T-cell (primary cell): ENCODE measurements at places on chromosomes 16 and 17.

- no peak for DNase-seq
Measured at GRCh38 chr17:55167024-55167725, 97.6 kb upstream of the HLF start.

- DNase-seq, result no peak
Measured at GRCh38 chr17:30395398-30396022, 16.8 kb downstream of the CPD start.

DNA sequence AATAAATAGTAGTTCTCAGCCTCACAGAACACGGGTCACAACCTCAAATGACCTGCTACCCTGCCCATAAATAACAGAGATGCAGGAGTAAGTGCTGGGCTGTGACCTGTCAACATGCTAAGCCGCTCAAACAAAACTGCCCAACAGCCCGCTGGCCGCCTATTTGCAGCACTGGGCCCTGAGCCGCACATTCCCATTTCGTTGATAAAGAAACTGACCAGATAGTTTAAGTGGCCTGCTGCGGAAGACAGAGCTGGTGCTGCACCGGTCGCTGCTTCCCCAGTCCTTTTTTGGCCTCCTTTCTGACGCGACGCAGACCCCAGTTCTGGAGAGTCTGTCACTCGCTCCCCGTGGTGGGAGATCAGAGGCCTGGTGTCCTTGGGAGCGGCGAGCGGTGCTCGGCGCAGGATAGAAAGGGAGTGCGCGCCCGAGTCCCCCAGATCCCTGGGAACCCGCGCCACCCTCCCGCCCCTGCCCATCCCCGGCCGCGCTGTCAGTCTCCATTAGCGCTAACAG is 349 bp upstream of the SLC6A2 start:
- DNase-seq, result no peak

DNA sequence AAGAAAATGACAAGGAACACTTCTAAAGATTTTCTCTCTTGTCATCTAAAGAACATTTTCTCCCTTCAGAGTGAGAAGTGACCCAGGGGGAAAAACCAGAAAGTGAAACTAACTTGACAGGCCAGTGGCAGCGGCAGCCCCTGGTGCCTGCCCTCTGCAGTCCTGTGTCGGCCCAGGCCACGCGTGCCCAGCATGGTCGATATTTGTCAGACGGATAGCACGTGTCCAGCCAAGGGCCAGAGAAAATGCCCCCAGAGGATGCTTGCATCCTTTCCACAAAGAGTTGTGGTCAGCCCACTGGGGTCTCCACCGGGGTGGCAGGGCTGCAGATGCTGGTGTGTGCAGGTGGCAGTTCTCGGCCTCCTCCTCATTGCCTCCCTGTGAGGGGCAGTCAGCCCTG is 176.6 kb downstream of the RAB11FIP4 start:
- no peak for DNase-seq

GRCh38 chr16:88779406-88780141 is 5.4 kb downstream of the PIEZO1 start:
- no peak for DNase-seq

DNA sequence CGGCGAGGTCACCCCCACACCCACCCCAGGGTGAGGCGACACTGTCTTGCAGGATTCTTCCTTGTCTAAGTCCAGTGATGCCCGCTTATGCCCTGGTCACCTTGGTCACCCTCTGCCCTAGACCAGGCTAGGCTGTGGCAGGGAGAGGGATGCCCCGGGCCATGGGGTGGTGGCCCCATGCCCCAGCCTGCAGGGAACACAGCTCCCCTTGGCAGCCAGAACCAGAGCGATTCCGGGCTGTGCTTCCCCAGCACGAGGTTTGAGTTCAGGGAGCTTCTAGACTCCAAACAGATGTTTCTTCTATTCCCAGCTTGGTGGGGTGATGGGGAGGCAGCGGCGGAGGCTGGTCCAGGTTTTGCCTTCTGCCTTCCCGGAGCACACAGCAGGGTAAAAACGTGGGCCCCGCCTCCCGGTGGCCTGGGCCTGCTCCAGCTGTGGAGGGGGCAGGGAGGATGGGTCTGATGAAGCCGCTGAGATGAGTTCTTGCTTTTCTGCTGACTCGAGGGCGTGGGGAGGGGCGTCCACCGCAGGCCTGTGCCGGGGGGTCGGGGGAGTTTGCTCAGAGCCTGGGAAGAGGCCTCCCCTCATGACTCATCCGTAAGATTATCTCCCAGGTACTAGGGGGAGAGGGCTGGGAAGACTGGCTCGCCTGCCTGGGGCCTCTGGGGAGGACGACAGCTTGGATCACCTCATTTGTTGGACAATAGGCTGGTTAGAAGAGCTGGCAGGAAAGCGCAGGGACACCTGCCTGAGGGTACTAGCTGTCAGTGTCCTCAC is 15.4 kb downstream of the SMTNL2 start:
- DNase-seq, result no peak

DNA sequence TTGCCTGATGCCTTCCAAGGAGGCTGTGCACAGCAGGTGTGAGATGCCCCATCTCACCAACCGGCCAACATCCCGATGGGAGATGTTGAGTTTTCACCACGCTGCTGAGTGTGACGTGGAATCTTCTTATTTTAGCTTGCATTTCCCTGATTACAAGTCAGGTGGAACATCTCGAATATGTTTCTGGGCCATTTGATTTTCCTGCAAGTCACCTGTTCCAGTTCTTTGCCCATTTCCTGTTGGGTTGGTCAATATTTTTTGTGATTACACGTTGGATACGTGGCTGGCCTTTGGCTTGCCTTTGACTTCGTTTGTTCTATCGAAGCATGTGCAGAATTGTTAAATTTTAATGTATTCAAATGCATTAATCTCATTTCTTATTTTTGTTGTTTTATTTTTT is 8.3 kb upstream of the CDH15 start:
- DNase-seq, result no peak

GRCh38 chr16:67146523-67147357 is 4.1 kb downstream of the B3GNT9 start:
- no peak for DNase-seq

GRCh38 chr17:2681650-2682049 is 29.9 kb downstream of the CLUH start:
- DNase-seq, result no peak

DNA sequence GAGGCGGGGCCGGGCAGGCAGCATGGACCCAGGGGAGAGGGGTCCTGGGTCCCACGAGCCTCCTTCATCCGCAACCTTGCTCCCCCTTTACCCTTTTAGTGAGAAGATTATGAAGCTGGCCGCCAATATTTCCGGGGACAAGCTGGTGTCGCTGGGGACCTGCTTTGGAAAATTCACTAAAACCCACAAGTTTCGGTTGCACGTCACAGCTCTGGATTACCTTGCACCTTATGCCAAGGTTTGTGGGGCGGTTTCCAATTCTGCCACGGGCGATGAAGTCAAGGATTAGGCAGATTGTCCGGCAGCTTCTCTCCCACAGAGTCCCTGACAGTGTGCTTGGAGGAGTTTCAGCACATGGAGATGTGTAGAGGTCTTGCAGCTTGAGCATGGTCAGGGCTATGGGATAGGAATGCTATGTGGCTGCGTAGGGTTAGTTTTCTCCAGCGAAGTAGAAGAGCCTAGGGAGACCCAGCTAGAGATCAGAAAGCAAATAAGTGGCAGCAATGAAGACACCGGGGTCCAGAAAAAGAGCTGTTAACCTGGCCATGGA is 598 bp downstream of the NIP7 start:
- DNase-seq, result no peak

DNA sequence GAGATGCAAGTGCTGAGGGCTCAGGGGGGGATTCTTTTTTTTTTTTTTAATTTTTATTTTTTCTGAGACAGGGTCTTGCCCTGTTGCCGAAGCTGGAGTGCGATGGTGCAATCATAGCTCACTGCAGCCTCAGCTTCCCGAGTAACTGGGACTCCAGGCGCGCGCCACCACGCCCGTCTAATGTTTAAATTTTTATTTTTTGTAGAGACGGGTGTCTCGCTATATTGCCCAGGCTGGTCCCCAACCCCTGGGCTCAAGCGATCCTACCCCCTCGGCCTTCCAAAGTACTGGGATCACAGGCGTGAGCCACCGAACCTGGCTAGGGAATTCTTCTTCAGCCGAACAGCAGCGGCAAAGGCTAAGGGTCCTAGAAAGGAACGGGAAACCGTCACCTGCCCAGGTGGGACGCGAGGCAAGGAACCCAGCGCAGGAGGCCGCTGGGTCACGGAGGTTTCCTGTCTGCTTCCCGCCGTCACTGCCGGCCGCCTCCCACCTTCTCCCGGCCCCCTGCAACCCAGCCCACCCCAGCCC is 13.3 kb upstream of the OR1F1 start:
- no peak for DNase-seq

GRCh38 chr17:3827124-3827773 is 18.8 kb downstream of the NCBP3 start:
- DNase-seq, result peak; percentile 86

GRCh38 chr17:57105591-57105990 is 20.5 kb downstream of the AKAP1 start:
- no peak for DNase-seq

- no peak for DNase-seq
Measured at GRCh38 chr16:29875206-29875605, 12.2 kb upstream of the CDIPT start.

- DNase-seq, result no peak
Measured at GRCh38 chr16:87924811-87925670, 11.3 kb downstream of the CA5A start.

DNA sequence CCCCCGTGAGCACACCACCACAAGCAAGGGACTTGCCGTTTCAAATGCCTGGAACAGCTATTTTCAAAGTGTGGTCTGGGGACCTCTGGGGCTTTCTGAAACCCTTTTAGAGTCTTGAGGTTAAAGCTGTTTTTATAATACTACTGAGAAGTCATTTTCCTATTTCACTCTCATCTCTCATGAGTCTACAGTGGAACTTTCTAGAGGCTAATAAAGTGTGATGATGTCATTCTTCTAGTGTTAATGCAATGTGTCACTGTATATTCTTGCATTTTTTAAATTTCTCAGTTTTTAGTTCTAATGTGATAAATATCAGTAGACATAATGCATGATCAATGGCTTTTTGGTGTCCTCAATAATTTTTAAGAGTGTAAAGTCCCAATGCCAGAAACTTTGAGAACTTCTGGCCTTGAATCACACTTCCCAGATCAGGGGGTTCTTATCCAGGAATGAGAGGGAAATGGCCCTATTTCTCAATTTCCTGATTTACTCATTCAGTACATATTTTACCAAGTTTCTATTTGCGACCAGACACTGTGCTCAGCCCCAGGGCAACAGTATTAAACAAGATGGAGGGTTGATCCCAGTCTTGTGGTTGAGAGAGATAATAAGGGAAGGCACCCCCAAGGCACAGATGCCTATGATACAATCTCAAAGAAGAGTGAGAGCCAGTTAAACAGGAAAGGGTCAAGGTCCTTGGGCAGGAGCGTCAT is 444.0 kb downstream of the HS3ST3B1 start:
- no peak for DNase-seq

DNA sequence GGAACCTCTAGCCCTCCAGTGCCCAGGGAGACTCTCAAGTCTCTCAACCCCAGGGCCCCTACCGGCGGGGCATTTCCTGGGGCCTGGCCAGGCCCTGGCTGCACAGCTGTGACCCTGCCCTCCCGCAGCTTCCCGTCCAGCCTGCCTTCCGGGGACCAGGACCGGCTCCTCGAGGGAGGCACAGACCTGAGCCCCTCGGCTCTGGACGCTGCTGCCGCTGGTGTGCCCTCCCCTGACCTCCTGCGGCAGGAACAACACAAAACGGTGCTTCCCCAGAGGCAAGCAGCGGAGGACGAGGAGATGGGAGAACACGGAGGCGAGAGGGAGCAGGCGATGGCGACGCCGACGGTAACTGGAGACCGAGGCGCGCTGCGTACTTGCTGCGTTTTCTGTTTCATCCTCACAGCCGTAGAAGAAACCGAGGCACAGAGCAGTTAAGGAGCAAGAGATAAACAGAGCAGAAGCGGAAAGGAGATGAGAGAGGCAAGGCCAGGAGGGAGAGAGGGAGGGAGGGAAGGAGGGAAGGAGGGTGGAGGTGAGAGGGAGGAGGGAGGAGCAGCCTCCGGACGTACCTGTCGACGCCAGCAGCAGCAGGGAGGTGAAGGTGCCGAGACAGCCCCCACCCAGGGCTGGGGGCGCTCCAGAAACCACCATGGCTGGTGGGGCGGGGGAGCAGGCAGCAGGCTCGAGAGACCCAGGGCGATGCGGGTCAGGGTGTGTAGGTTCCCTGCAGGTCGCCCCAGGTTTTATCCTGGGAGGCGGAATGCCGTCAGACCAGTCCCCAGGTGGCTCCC is at the start of gene PRSS22:
Gene PRSS22 (minus strand): TSS at position 720 of the 794 bp plus-strand sequence. CDS start 66 bp downstream, at position 654.
- DNase-seq, result peak; percentile 17

GRCh38 chr16:17269439-17269838 is 201.3 kb downstream of the XYLT1 start:
- DNase-seq, result no peak

DNA sequence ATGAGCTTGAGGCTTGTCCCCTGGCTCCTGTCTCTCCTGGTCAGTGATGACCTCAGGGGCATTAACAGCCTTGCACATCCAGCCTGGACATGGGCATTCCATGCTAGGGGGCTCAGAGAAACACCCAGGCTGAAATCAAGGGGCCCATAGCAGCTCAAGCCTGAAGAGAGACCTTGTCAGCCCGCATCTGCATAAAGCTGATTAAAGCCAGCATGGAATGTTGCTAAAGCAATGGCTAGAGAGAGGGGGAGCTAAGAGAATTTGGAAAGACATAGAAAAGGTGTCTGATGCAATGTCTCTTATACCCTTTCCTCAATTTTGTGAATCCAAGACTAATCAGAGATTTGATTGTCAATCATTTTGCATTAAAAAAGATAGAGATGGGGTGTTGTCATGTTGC is 51.4 kb upstream of the WSCD1 start:
- DNase-seq, result no peak

GRCh38 chr17:74190807-74191406 is 12.6 kb upstream of the RPL38 start:
- no peak for DNase-seq

- no peak for DNase-seq
Measured at GRCh38 chr16:30003670-30004423, 7.0 kb downstream of the DOC2A start.

GRCh38 chr17:6924208-6924607 is 71.6 kb upstream of the ALOX12 start:
- no peak for DNase-seq

DNA sequence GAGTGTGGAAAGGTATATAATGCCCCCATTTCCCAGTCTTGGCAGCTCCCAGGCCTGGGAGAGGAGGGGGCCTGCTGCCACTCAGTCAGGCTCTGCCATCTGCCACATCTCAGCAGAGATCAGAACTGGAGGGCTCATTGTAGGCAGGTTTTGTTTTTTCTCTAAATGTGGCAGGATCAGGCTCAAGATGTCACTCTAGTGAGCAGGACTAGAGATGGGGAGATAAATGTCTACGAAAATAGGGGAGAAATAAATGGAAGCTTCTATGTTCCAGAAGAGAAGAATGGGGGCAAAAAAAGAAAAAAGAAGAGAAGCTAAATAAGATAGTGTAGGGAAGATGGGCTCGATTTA is 13.9 kb downstream of the NXPH3 start:
- no peak for DNase-seq
